ENCODE measurements at places on chromosomes 4 and X.

GRCh38 chr4:28287831-28288233 is 1427.2 kb downstream of the STIM2 start:
- no peak for DNase-seq

- DNase-seq: no peak
These were observed 224.3 kb downstream of the CAMK2D start for GRCh38 chr4:113537203-113537602.

- DNase-seq: no peak
These were observed 23.1 kb upstream of the TLR7 start for GRCh38 chrX:12843668-12844279.

DNA sequence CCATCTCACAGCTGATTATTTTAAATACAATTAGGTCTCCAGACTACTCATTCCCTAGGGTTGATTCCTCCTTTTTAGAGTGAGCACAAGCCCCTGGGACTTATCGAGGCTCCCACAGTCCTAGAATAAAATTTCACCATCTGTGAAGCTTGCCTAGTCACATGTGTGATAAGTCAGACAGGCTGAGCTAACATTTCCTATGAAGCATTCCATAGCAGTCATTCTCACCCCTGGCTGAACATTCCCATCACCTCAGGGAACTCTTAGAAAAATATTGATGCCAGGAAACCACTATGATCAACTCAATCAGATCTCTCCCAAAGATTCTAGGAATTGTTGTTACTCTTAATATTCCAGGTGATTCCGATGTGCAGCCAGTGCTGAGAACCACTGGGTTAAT is 37.7 kb downstream of the ARHGEF9 start:
- no peak for DNase-seq

DNA sequence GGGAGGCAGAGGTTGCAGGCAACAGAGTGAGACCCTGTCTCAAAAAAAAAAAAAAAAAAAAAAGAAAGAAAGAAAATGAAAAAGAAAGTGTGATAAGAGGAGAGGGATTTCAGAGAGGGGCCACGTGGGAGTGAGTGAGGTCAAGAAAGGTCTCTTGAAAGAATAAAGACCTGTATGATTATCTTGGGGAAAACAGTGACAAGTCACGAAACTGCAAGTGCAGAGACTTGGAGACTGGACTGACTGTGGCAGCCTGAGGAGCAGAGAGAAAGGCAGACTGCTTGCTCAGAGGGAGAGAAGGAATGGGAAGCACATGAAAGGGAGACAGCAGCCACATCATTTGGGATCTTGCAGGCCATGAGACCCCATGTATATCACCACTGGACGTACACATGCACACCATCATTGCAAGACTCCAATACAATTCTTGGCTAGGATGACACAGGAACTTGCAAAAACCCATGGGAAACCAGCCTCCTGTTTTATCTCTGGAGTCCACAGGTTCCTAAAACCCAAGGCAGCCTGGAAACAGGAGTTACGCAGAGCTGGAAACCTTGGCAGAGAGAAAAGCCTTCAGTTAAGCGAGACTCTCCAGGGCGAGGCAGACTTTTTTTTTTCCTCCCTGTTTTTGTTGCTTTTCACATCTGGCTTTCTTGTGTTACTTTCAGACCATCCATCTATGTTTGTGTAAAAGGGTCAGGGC is 207.0 kb upstream of the TBL1X start:
- DNase-seq: no peak

- no peak for DNase-seq
These were observed 20.8 kb downstream of the HMX1 start for GRCh38 chr4:8850830-8851188.

- no peak for DNase-seq
These were observed 509.6 kb downstream of the MID1IP1 start for GRCh38 chrX:39310891-39311290.

DNA sequence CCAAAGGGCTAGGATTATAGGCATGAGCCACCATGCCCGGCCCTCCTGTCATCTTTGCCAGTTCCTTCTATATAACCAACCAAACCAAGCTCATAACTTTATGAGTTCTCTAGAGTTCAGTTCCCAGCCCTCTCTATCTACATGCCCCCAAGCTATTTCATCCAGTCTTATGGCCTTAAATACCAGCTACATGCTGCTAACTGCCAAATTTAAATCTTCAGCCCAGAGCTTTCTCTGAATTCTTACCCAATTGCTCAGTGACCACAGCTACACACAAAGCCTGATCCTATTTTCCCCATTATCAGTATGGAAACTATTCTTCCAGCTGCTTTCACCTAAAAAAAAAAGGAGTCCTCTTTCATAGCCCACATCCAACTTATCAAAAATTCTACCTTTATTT is 23.1 kb downstream of the TMEM184C start:
- DNase-seq: no peak

- no peak for DNase-seq
These were observed at the start of gene ZNF185 for GRCh38 chrX:152897222-152898131. ZNF185 (plus strand) TSS chrX:152898067; CDS start chrX:152914490, 16,423 bp downstream.

GRCh38 chr4:3640587-3640962 is 108.4 kb upstream of the LRPAP1 start:
- no peak for DNase-seq

DNA sequence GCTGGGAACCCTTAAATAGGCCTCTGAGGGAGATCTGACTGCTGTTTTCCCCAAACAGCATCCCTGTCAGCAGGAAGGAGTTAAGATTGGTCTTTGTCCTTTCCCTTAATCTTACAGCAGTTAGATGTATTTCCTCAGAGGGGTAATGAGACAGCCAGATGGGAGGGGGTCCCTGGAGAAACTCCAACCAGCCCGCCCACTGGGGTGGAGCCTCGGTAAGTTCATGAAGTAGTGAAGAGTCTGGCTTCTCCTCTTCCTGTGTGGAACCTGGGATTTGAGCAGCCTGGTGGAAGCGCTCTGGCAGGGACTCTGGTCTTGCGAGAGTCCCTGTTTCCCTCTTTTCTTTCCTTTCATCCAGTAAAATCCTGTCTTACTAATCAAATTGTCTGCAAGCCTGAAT is 330.0 kb downstream of the TLL1 start:
- DNase-seq: no peak

- DNase-seq: no peak
These were observed 23.4 kb upstream of the HTRA3 start for GRCh38 chr4:8245884-8246833.

- no peak for DNase-seq
These were observed 262.2 kb downstream of the RPA4 start for GRCh38 chrX:97145934-97146333.

DNA sequence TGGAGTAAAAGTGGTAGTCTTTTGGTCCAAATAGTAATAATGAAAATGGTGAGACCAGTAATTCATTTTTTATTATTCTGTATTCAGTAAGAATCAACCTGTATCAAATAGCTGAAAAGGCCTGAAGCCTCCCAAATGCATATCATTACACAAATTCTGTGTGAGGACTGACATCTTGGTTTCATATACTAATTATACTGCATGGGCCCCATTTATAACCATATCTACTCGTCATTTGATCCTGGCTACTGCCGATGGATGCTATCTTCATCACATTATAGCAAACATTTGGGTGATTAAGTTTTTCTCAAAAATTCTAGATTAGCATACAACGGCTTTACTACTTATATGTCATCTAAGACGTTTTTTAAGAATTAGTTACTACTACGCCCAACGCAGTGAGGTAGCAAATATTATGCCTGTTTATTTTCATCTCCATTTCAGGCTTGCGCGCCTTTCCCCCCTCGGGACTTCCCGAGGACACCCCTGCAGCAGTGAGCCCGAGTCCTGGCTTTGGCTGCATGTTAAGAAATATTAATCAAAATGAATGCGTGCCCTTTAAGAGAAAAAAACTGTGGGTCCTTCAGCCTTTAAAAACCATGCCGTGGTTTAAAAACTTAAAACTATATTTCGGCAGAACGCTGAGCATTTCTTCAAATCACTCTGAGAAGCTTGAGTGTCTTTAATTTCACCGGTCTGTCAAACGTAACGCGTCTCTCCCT is 814 bp upstream of the MMAA start:
- DNase-seq: no peak

- no peak for DNase-seq
These were observed 56.0 kb downstream of the VGLL1 start for GRCh38 chrX:136588036-136588435.

DNA sequence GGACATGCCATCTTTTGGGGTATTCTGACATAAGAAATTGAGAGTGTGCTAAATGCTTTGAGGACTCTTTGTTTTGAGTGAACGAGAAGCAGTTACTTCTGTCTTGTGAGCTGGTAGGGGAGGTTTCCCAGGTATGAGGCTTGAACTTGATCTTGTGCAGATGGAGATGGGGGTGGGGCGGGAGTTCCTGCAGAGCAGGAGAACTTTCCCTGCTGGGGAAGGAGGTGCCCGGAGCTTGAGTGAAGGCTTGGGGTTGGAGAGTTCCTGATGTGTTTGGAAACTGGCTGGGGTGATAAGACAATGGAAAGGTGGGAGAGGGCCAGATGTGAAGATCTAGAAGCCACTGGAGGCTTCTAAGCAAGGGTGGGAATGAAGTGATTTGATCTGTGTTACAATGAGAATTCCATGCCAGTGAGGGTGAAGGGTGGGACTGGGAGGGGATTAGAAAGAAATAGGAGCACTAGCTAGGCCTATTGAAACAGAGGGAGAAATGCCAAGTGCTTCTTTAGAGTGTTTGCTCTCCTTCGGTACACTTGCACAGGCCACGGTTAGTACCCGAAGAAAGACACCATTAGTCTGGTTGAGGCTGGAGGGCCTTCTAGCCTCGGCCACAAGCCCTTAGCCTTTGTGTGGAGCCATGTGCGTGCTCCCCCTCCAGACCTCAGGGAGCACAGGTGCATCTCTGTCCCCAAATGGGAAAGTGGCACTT is 103.5 kb upstream of the STOX2 start:
- DNase-seq: no peak
